ENCODE measurements at places on chromosomes 1 and 21.

GRCh38 chr1:30311749-30312148 lies 411.6 kb downstream of the MATN1 start:
- DNase-seq: no peak

DNA sequence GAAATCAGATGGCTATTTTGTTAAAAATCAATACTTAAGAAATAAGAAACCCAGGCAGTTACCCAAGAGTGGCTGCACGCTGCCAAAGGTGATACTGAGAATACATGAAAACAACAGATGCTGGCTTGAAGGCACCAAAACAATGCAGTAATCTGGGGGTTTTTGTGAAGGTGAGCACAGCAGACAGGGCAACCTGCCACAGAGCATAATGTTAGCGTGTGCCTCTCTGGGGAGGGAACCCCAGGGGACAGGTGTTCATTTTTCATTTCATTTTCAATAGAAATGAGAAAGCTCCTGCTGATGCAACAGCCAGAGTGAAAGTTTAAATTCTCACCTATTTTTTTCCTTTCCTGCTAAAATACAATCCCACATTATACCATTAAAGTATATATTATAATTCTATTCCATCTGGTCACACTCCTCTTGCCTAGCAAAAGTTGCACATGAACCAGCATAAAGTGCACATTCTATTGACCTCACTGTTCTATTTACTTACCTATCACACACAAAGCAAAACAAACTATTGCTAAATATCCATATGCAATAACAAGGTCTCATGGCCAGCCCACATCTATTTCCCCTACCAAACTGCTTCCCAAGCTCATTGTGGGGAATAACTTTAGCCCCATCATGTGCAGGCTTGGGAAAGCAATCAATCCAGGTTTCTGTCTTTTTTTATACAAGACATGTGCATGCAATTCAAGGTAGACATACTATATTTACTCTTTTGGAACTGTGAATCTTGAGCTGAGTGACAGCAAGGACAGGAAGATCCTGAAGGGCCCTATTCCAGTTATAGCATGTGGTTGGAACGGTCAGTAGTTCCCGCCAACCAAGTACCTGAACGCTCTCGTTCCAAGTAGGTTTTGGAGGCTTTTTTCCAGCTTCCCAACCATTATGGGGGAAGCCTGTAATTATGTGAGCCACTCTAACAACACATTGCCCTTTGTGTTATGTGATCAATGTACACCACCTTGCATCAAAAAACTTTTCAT lies 173.6 kb downstream of the RERE start:
- no peak for DNase-seq

GRCh38 chr1:86156566-86157455 lies at the start of gene COL24A1:
TSS of gene COL24A1 (minus strand) at chr1:86156772. CDS start at chr1:86156396, 376 bp downstream.
- DNase-seq: no peak

DNA sequence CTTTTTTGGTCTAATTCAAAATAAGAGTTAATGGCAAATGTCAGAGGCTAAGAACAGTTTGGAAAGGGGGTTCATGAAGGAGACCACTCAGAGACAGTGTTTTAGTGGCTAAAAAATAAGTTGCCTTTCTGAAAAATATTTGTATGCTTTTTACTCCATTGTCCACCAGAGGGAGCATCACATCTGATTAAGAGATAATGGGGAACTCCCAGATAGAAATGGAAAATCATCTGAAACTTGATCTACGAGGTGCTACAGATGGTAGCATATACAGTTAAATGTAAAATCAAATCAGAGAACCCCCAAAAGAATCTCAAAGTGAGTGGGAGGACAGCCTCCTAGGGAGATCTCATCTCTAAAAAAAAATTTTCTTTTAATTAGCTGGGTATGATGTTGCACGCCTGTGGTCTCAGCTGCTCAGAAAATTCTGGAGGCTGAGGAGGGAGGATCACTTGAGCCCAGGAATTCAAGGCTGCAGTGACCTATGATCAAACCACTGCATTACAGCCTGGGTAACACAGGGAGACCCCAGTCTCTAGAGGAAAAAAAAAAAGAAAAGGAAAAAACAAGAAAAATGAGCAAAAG lies 9.7 kb downstream of the SMYD3 start:
- no peak for DNase-seq

DNA sequence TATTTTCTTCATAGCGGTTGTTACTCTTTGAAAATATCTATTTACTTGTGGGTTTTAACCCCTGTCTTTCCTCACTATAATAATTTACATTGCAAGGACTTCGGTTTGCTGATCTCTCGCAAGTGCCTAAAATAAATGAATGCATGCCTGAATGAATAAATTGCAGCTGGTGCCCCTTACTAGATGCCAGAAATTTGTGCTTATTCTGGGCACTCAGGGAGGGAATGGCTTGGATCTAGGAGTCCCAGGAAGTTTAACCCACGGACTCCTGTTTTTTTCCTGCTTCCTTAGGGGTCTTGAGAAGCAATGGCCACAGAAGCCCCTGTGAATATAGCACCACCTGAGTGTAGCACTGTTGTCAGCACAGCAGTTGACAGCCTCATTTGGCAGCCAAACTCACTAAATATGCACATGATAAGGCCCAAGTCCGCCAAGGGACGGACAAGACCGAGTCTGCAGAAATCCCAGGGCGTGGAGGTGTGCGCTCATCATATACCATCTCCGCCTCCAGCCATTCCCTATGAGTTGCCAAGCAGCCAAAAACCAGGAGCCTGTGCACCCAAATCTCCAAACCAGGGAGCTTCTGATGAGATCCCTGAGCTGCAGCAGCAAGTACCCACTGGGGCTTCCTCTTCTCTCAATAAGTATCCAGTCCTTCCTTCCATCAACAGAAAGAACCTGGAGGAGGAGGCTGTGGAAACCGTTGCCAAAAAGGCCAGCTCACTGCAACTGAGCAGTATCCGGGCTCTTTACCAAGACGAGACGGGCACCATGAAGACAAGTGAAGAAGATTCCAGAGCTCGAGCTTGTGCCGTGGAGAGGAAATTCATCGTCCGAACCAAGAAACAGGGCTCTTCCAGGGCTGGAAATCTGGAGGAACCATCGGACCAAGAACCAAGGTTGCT lies 4.2 kb upstream of the PLA2G2C start:
- DNase-seq: no peak

GRCh38 chr1:56034847-56035481 lies 544.4 kb downstream of the PLPP3 start:
- no peak for DNase-seq

DNA sequence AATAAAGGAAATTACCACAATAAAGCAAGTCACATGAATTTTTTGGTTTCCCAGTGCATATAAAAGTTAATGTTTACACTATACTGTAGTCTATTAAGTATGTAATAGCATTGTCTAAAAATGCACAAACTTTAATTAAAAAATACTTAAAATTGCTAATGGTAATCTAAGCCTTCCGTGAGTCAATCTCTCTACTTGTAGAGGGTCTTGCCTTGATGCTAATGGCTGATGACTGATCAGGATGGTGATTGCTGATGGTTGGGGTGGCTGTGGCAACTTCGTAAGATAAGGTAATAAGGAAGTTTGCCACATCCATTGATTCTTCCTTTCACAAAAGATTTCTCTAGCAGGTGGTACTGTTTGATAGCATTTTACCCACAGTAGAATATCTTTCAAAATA lies 466.6 kb upstream of the PROX1 start:
- DNase-seq: no peak

GRCh38 chr1:173332026-173332425 lies 124.9 kb upstream of the TNFSF4 start:
- DNase-seq: no peak

DNA sequence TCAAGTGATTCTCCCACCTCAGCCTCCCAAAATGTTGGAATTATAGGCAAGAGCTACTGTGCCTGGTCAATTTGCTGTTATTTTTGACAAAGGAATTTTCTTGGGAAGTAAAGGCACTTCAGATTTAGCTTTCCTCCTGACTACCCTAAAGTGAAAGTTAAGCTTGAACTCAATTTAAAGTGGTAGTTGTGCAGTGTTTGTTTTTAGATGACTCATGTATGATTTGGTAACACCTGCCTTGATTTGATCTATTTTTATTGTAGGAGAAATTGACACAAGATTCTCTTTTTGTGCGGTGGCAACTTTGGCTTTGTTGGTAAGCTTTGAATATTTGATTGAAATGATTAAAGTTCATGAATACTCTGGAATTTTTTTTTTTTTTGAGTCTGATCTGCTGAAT lies 5.0 kb downstream of the RABGGTB start:
- DNase-seq: no peak

DNA sequence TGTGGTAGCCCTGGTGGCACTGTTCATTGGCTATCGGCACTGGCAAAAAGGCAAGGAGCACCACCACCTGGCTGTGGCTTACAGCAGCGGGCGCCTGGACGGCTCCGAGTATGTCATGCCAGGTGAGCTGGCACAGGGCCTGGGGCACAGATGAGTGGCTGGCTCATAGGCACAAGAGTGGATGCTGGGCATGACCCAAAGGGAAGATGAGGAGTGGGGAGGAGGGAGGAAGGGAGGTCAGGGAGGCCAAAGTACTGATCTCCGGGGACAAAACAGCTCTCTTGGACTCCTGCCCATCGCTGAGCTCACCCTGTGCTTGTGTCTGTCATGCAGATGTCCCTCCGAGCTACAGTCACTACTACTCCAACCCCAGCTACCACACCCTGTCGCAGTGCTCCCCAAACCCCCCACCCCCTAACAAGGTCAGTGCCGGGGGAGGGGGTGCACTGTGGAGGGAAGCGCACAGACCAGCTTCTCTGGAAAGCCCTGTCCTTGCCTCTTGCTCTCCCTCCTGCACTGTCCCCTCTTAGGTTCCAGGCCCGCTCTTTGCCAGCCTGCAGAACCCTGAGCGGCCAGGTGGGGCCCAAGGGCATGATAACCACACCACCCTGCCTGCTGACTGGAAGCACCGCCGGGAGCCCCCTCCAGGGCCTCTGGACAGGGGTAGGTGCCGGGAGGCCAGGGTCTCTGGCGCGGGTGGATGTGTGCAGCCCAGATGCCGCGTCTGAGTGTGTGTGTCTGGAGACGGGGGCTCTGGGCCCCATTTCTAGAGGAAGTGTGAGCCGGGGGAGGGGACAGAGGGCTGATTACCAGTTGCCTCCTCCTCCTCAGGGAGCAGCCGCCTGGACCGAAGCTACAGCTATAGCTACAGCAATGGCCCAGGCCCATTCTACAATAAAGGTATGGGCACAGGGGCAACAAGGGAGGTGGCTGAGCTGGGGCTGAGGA lies 7.3 kb upstream of the LRRC71 start:
- no peak for DNase-seq

DNA sequence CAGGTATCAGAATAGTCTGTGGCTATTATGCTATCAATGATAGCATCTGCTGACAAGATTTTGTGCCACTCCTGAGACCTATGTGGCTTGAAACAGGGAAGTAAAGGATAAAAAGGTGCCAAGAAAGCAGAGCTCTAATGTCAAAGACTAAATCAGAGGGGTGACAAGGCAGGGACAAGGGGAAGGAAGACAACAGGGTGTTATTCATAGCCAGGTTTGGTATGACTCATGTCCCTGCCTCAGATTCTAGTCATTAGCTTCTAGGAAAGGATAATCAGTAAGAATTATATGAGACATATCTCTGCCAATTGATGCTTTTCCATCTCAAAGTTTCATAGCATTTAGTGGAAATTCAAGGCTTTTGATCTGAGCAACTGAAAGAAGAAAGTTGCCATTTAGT lies 31.8 kb upstream of the PLD5 start:
- no peak for DNase-seq

DNA sequence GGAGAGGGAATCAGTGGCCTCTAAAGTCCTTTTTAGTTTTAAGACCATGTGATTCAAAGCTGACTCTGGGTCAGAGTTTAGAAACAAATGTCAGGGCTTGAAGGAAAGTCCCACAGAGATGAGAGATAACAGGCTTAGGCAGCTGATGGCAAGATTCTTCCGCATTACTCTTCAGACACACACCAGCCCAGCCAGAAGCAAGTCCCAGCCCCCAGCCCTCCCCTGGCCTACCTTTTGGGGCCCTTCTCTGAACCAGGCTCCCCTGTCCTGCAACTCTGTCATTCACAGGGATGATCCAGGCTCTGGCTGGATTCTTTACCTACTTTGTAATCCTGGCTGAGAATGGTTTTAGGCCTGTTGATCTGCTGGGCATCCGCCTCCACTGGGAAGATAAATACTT lies 13.1 kb upstream of the CASQ1 start:
- DNase-seq: no peak

DNA sequence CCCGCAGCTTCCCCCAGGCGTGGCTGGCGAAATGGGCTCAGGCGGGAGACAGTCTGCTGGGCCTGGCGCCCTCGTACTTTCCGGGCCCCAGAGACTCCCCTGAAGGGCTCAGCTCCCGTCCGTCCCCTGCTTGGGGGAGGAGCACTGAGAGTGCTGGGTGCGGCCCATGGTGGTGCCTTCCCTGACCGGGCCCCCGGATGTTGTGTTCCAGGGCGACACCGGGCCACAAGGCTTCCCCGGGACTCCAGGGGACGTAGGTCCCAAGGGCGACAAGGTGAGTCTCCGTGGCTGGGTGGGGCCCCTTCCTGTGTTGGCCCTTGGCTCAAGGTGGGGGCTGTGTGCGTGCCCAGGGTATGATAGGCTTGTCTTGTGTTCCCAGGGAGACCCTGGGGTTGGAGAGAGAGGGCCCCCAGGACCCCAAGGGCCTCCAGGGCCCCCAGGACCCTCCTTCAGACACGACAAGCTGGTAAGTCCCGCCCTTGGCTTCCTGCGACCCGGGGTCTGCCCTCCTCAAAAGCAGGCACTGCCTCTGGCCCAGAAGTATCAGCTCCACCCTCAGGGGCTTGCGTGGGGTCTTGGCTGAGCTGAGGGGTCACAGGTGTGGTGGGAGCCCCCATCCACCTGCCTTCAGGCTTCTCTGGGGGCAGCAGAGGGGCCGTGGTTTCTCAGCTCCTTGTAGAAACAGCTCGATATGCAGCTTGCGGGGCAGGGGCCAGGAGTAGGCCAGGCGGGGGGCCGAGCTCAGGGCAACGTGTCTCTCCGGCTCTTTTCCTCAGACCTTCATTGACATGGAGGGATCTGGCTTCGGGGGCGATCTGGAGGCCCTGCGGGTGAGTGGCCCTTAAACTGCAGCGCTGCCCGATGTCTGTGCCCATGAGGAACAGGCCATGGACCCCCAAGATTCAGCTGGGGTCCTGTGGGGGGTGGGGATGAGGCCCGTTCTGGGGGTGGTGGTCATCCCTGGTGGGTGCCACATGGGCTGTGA lies 62.3 kb downstream of the SLC19A1 start:
- no peak for DNase-seq

- DNase-seq: no peak
Measured at GRCh38 chr1:204961765-204962419, 81.1 kb upstream of the CNTN2 start.

DNA sequence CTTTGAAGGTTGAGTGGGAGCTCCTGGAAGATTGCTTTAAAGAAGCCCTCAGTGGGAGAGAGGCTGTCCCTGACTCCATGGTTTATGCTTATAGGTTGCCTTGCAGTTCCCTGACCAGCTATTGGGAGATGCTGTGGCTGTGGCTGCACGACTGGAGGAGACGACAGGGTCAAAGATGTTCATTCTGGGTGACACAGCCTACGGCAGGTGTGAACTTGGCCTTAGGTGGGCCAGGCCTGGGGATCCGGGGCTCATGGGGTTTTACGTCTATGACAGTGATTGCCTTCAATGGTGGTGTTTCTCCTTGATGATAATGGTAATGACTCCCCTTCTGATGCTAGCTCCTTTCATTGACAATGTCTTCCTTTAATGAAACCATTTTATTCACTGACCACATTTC lies 692 bp downstream of the DPH2 start:
- DNase-seq: no peak

Data from T1000 (cell line).